ENCODE measurements at places on chromosomes 4 and X.

DNA sequence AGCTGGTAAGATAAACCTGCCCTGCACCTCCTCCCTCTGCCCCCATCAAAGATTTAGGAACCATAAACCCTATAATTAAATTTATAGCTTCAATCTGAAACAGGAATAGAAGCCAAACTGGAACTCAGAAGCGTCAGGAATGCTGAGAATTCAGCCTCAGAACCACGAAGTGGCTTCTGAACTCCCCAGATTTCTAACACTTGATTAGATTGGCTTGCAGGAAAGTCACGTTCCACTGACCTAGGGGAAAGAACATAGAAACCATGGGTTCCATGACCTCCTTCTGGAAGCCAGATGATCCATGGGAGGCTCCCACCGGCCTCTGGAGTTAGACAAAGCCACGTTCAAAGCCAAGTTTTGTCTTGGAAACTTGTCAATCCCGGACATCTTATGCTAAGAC lies 356.5 kb downstream of the MID1IP1 start:
- no peak for DNase-seq

GRCh38 chr4:27844376-27844775 lies 983.7 kb downstream of the STIM2 start:
- no peak for DNase-seq

GRCh38 chrX:150984169-150984824 lies 1.2 kb downstream of the HMGB3 start:
- DNase-seq, result no peak

- no peak for DNase-seq
These were observed 40.1 kb downstream of the SMPX start for GRCh38 chrX:21717802-21718201.

DNA sequence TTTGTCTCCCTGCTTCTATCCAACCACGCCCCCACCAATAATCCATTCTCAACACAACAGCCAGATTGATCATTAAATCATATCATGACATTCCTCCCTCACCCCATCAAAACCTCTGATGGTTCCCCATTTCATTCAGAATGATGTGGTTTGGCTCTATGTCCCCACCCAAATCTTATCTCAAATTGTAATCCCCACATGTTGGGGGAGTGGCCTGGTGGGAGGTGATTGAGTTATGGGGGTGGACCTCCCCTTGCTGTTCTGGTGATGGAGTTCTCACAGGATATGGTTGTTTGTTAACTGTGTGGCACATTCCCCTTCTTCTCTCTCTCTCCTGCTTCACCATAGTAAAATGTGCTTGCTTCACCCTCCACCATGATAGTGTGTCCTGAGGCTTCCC lies 23.3 kb downstream of the TRMT2B start:
- no peak for DNase-seq

DNA sequence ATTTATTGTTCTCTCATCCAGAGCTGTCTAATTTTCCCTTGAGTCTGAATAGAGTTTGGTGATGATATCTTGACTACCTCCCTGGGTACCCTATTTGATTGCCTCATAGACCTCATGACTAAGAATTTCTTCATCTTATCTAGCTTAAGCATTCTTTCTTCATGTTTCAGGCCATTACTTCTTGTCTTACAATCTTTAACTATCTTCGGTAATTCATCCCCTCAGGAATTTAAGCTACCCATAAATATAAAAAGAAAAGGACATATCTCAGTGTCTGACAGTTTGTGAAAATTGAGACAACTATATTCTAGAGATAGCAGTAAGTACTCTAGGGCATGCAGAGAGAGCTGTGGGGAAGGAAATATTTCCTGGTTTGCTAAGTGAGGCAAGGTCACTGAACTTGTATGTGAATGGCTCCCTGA lies 466.1 kb upstream of the GRID2 start:
- no peak for DNase-seq
